ENCODE measurements at places on chromosomes 2 and 18. TPM values are rescaled to one million over a fixed set of nuclear protein-coding genes. Genes with fewer than 3 reads are reported as not detected.

DNA sequence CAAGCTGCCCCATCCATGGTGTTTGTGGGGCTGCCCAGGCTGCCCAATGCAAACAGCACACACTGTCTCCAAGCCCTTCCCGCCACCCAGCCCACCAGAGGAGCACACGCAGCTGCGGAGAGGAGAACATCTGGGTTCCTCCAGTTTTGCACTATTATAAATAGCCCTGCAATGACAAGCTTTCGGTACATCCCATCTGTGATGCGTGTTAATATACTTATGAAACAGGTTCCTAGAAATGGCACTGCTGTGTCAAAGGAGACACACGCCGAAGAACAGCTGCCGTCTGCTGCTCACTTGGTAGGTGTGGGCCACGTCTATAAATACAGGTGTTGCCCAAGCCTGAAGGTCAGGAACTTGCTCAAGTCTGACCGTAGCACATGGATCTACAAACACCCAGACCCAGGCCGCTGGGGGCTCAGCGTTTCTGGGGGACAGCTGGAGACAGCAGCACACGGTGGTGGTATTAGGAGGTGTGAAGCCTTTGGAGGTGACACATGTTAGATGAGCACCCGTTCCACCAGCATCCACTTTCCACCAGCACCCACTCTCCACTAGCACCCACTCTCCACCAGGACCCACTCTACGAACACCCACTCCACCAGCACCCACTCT, 34.3 kb downstream of the PXDN start:
- no peak for DNase-seq

- DNase-seq, result no peak
These were observed 99.9 kb upstream of the FANCL start for GRCh38 chr2:58341047-58341446.

Gene HOXD1
- not detected for polyA plus RNA-seq

Gene SCYGR1
- polyA plus RNA-seq, result not detected

Gene SPATA3
- polyA plus RNA-seq, result not detected

Measured in CD4-positive, alpha-beta memory T cell (primary cell).